Airway epithelial cell (primary cell): ENCODE measurements at places on chromosomes 7 and 10. TPM values are rescaled to one million over a fixed set of nuclear protein-coding genes. Genes with fewer than 3 reads are reported as not detected.

Gene SFXN2
- 2.8 and 3.2 TPM in 2 replicates for total RNA-seq

Gene H2BK1
- total RNA-seq, result not detected in 2 replicates

Gene TMEM229A
- not detected in 2 replicates for total RNA-seq

Gene FGFBP3
- total RNA-seq, result 0.42 and 0.49 TPM in 2 replicates

Gene GPC2
- 1.9 and 2.5 TPM in 2 replicates for total RNA-seq

Gene CLDN4
- total RNA-seq, result 126 and 137 TPM in 2 replicates

Gene NXPH1
- not detected in 2 replicates for total RNA-seq

Gene TSPAN12
- 2.5 and 2.9 TPM in 2 replicates for total RNA-seq

Gene ATRNL1
- total RNA-seq, result 0.23 and 0.35 TPM in 2 replicates

Gene EVX1
- total RNA-seq, result not detected in 2 replicates

Gene GPR15LG
- 44.5 and 87.7 TPM in 2 replicates for total RNA-seq

Gene AIFM2
- 1.2 and 2.5 TPM in 2 replicates for total RNA-seq

Gene LIPK
- 1.4 and 1.9 TPM in 2 replicates for total RNA-seq

Gene SERPINE1
- total RNA-seq, result 166 and 251 TPM in 2 replicates

Gene ERVW-1
- total RNA-seq, result not detected in 2 replicates

Gene GPR26
- not detected in 2 replicates for total RNA-seq

Gene SPAG6
- total RNA-seq, result not detected in 2 replicates

Gene DOCK1
- 33.3 and 35.8 TPM in 2 replicates for total RNA-seq

Gene TFPI2
- total RNA-seq, result 80.9 and 98.0 TPM in 2 replicates

Gene POMZP3
- total RNA-seq, result 3.6 and 5.6 TPM in 2 replicates

Gene GTPBP4
- 51.5 and 94.2 TPM in 2 replicates for total RNA-seq

Gene CUTC
- total RNA-seq, result 18.9 and 32.0 TPM in 2 replicates

Gene PON1
- not detected in 2 replicates for total RNA-seq

Gene TDRD1
- total RNA-seq, result 0.23 and 0.28 TPM in 2 replicates

Gene NME8
- total RNA-seq, result 0.07 TPM in 1 of 2 replicates, not detected in the other

Gene CCDC146
- total RNA-seq, result 0.65 and 1.5 TPM in 2 replicates

Gene PRXL2A
- 45.6 and 54.7 TPM in 2 replicates for total RNA-seq
